ENCODE measurements at places on chromosomes 7 and 10. TPM values are rescaled to one million over a fixed set of nuclear protein-coding genes. Genes with fewer than 3 reads are reported as not detected.
A peak's percentile ranks its signal among the peaks of the same experiment; 100 is the strongest.

- DNase-seq = peak; percentile 54
Observed at GRCh38 chr7:4882169-4883032, 1.1 kb downstream of the RADIL start.

Gene GBX1
- not detected for polyA plus RNA-seq

DNA sequence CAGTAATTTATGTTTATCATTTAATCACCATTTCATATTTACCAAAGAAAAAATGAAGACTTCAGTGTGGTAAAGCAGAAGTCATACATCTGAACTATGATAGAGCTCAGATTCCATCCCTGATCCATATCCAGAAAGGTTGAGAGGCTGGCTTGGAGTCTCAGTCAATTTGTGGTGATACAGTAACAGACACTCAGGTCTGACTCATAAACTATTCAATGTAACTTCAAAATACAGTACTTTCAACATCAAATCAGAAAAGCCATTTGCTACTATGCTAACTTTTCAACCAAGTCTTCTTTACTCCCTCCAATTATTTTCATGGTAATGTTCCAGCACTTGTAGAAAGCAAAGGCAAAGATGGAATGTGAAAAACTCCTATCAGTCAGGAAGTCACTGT lies 190.4 kb downstream of the HDAC9 start:
- DNase-seq = no peak

Gene PLXDC2
- 0.47 TPM for polyA plus RNA-seq

DNA sequence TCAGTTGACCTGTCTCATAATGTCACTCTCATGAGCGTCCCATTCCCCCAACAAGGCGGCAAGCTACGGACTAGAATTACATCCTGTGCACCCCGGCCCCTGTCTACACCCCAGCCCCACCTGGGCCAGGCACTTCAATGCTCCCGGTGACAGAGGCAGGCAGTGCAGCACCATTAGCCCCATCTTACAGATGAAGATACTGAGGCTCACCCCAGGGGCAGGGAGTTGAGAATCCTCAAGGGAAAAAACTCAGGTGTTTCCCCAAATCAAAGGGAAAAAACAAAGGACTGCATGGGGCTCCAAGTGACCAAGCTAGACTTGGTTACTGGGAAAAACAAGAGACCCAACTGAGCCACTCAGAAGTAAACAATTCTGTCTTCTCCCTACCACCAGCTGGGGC lies 4.5 kb downstream of the DLG5 start:
- DNase-seq = no peak

Gene TCERG1L
- not detected for polyA plus RNA-seq

All from BJ (cell line).